Hippocampal formation (tissue), 2 donors: ENCODE measurements at places on chromosomes 5 and 9.

DNA sequence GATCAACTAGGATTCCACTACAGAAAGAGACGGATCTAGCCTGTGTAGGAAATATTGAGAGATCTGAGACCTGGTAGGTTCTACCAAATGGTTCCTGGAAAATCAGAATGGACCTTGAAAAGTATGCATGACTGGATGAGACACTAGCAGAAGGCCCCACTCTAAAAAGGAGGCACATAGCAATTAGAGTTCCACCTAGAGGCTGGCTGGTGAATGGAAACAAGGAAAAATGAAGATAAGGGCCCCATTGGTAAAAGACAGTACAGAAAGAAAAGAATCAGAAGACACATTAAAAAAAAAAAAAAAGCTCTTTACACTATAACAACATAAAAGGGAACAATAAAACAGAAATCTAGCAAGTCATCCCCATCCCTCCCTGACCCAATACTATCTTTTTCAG, 518.5 kb downstream of the NR2F1-AS1 start:
- DNase-seq = no peak

DNA sequence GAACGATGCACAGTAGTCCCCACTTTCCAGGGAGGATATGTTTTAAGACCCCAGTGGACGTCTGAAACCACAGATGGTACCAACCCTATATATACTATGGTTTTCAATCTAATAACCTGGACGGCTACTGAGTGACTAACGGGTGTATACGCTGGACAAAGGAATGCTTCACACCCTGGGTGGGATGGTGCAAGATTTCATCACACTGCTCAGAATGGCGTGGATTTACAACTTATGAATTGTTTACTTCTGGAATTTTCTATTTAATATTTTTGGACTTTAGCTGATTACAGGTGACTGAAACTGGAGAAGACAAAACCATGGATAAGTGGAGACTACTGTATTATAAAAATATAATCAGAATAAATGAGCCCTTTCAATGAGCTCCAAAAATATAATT, 147.6 kb upstream of the TRIM32 start:
- DNase-seq = no peak

- no peak for DNase-seq
These were observed 137.6 kb downstream of the MRPL36 start for GRCh38 chr5:1661831-1662558.

DNA sequence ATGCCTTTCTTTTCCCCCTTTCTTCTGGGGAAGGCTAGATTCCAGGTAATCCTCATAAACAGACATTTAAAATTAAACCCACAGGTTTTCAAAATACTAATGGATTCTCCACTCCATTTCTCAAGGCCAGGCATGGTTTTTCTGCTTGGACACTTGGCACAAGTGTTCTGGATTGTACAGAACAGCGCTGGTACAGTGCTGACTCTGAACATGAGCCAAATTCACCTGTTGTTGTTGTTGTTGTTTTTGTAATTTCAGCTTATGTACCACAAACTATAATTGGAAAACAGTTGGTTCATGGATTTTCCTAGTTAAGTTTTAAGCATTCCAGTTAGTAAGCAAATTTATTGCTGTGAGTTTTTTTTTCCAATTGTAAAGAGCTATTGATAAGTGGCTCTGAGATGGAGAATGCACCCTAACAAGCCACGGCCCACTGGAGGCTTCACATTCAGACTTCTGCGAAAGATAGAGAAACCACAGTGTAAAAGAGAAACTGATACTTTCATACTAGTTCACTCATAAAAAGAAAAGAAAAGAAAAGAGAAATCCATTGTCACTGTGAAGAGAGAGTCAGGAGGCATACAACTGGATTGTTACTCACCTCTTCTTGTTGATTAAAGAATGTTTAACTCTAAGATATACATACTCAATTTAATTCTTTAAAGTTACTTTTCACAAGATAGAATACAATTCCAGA, 16.2 kb upstream of the ITGA1 start:
- DNase-seq = no peak

- no peak for DNase-seq
These were observed 536 bp downstream of the SLC27A4 start for GRCh38 chr9:128340691-128341434.

DNA sequence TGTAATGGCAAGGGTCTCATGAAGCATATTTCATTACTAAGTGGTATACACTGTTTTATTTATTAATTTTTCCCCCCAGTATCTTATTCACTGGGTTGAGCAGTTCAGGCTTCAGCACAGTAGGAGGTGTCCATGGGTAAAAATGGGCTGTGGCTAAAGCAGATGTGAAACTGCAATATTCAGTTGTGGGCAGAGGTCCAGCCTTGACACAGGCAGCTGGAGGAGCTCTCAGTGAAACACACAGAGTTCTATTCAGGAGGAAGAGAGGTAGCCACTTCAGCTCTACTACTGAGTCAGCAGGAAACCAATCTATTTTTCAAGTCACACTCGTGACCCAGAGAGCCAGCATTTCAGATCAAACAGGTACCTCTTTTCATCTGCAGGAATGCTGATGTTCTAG, 418.3 kb downstream of the CDH10 start:
- peak; percentile 1 for DNase-seq

DNA sequence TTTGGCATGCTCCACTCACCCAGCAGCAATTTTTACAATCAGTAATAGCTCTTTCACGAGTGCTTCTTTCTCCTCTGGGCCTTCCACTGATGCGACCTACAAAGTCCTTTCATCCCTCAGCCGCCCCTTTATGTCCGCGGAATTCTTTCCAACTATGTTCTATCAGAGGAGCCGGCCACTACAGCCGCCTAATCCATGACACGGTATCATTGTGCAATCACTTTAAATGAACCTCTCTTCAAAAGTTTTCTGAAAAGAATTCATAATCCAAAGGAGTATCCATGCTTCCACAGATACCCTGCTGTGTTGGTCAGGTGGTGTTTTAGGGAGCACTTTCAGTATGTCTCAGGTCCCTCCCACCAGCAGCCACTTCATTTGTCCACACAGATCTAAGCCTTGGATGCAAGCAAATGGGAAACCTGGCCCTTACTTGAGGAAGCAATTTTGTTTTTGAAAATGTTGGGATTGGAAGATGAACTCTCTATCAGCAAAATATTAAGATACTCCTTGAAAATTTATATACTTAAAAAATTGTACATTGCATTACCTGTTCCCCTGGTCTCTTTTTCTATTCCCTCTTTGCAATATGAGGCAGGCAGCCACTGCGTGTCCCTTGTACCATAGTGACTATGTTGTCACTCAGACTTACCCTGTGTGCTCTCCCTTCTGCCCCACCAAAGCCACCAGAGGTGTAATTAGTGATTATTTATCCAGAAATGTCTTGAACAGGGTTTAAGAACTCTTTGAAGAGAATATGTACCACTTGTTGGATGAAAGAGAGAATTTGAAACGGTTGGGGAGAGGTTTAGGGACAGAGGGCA, 12.9 kb upstream of the MEF2C start:
- no peak for DNase-seq

DNA sequence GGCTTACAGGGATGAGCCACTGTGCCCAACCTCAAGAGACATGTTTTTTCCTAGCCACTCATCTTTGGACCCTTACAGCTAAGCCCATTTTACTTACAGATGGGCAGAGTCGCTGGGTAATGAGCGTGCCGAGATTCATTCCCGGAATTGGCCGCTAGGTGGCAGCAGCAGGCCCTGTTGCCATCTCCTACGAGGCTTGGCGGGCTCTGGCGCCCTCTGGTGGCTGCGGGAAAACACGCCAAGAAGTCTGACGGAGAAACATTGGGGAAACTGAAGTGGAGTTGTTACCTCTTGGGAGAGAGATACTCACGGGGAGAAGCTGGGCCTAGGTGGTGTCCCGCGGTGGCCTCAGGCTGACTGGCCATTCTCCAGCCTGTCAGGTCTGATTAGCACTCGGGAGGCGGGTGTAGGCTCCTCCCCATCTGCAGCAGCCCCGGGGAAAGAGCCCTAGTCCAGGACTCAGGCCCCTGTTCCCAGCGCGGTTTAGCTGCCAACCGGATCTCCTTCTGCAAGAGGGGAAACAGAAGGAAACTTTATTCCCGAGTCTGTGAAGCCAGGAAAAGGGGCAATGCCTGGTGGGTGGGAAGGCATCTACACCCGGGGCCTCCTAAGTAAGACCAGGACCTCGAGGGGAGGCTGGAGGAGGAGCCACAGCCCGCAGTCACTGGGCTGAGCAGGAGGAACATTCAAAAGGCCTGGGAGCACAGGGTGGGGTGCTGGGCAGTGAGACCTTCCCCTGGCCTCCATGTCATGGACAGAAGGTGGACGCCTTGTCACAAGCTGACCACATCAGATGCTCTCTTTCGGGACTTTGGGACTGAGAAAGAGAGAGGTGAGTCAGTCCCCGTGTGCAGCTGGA, 9.7 kb downstream of the PTGES2 start:
- peak; percentile 90 for DNase-seq

- no peak for DNase-seq
These were observed 11.1 kb upstream of the NRG2 start for GRCh38 chr5:140054086-140054689.

DNA sequence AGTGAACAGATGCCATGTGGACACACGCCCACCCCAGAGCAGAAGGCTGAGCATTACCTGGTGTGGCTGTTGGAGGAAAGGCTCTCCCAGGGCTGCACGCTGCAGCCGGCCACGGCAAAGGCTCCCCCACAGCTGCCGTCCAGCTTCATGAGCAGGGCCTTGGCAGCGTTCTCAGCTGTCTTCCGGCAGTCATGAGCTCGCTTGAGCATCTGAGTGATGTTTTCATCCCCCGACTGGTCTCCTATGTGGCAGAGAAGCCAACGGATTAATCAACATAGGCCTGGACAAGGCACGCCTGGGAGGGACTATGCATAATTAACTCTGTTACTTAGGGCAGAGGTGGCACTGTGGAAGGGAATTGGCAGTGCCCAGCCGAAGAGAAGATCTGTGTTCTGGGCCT, 87.3 kb downstream of the DCP2 start:
- DNase-seq = no peak

GRCh38 chr5:149870697-149871096, 73.9 kb downstream of the PDE6A start:
- DNase-seq = no peak

DNA sequence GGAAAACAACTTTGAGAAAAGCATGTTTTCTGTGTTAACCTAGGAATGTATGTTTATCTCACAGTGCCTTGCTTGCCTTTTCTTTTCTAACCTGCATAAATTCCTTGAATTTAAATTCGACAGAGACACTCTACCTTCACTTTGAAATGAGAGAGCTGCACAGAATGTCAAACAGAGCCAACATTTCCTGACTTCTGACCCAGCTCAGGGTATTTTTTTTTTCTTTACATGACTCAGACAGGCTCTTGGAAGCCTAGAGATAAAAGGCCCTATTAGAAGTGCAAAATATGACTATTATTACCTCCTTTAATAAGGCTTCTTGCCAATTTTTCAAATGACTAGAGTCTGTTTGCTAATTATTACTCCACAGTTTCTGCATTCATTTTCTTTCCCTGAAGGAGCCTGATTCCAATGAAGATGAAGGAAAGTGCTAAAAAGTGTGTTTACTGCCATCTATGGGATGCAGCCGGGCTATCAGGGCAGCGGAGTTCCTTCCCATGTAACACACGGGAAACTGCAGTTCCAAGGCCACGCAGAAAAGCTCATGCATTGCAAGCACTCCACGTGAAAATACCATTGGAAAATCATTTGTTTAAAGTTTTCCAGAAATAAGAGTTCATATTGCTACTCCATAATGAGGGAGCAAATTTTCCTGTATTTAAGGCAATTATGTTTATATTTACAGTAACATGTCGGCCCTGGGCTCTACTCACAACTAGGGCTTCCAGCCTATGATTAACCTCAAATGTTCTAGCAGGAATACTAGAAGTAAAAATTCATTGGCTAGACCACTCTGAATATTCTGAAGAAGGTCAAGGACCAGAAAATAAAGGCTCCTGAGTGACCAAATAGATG, 485.6 kb downstream of the ZSWIM6 start:
- DNase-seq = peak; percentile 92

DNA sequence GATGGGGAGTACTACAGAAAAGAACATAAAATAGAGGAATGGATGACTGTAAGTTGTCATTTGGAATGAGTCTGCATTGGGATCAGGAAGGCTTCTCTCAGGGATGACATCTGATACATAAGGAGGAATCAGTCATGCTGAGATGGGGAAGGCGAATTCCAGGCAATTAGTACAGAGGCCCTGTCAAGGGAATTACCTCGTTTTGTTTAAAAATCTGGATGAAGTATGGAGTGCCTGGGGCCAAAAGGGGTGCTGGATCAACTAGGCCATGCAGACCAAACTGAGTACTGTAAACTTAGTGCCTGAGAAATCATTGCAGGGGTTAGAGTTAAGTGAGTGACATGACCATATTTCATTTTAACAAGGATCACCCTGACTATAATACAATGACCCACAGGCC, 30.5 kb downstream of the JAKMIP2 start:
- no peak for DNase-seq

DNA sequence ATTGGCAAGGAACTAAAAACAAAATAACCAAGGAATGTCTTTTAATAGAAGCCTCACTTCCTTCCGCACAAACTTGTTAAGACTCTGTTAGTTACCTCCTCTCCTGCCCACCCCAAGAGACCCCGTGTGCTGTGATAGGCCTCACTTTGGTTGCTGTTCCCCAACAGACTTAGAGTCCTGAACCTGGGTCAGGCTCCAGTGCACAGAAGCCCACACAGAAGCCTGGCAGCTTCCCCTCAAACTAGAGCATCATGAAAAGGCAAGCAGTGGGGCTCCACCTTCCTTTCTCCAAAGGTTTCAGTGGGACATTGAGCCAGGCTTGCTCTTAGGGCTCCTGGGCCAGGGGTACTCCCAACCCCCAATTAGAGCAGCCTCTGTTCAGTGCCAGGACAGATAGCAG, 230.5 kb downstream of the ESM1 start:
- DNase-seq = no peak

- peak; percentile 23 for DNase-seq
These were observed 49.3 kb upstream of the PPARGC1B start for GRCh38 chr5:149680810-149681221.

DNA sequence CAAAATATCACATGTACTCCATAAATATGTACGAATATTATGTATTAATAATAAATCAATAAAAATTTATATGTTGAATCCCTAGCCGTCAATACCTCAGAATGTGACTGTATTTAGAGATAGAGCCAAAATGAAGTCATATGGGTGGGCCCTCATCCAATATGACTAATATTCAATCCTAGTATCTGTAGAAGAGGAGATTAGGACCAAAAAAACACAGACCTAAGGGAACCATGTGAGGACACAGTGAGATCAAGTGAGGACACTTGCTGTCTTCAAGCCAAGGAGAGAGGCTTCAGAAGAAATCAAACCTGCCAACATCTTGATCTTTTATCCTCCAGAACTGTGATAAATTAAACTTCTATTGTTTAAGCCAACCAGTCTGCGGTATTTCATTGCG, 3.7 kb upstream of the AMACR start:
- DNase-seq = no peak

DNA sequence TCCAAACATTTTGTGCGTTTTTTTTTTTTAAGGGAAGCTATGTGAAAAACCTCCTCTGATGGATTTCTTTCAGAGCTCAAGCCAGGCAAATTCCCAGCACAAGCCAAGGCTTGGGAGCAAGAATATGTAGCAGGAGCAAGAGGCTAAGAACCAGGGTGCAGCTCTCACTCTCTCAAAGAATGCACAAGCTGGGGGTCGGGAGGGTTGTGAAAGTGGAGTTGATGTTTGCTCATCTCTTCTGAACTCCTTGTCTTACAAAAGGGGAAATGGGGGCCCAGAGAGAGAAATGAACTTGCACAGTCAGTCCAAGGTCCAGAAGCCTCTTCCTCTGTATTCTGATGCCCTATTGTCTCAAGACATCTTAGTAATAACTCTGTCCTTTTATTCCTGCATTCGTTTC, 7.7 kb upstream of the TRAF1 start:
- DNase-seq = no peak

GRCh38 chr9:96189995-96190394, 112.0 kb downstream of the HSD17B3 start:
- no peak for DNase-seq
